ENCODE measurements at places on chromosomes 1 and 21.

- no peak for DNase-seq
These were observed 74.9 kb downstream of the CCDC18 start for GRCh38 chr1:93255222-93256079.

GRCh38 chr1:150387200-150387599 is 23.3 kb downstream of the RPRD2 start:
- DNase-seq, result no peak

DNA sequence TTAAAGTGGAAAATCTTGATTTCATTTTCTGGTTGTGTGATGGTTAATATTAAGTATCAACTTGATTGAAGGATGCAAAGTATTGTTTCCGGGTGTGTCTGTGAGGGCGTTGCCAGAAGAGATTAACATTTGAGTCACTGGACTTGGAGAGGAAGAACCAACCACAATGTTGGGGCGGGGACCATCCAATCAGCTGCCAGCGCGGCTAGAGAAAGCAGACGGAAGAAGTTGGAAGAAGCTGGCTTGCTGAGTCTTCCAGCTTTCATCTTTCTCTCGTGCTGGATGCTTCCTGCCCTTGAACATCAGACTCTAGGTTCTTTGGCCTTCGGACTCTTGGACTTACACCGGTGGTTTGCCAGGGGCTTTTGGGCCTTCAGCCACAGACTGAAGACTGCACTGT is 832.6 kb upstream of the TMPRSS15 start:
- no peak for DNase-seq

DNA sequence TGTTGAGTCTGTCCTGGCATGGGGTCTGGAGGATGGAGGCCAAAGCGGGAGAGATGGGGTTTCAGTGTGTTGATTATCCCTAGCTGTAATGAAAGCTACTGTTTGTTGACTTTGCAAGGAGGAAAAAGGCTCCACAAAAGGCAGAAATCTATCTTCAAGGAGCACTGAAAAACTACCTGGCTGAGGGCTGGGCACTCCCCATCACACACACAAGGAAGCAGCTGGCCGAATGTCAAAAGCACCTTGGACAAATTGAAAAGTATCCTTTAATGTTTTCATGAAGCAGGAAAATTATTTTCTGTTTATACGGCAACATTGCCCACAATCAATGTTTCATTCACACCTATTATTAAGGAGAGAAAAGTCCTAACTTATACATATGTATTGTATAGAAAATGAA is 27.8 kb upstream of the PWP2 start:
- DNase-seq, result no peak

GRCh38 chr1:234918181-234918841 is 210.3 kb downstream of the TOMM20 start:
- DNase-seq, result no peak

DNA sequence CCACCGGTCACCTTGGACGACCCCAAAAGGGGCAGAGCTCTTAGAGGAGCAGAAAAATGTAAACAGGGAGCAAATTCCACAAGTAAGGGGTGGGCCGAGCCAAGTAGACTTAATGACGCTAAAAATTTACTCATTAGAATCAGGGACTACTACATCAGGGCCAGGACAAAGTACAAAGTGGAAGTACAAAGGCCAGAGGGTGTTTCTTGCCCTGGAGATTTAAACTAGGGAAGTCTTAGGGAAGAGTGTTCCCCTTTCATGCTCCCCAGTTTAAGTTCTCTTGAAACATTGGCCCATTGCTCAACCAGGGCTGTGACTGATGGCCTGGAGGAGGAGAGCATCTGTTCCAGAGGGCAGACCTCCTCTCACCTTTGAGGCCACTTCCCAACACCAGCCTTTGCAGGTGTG is 48.6 kb downstream of the BACH1 start:
- no peak for DNase-seq
